ENCODE measurements at places on chromosomes 11 and 22. TPM values are rescaled to one million over a fixed set of nuclear protein-coding genes. Genes with fewer than 3 reads are reported as not detected.

DNA sequence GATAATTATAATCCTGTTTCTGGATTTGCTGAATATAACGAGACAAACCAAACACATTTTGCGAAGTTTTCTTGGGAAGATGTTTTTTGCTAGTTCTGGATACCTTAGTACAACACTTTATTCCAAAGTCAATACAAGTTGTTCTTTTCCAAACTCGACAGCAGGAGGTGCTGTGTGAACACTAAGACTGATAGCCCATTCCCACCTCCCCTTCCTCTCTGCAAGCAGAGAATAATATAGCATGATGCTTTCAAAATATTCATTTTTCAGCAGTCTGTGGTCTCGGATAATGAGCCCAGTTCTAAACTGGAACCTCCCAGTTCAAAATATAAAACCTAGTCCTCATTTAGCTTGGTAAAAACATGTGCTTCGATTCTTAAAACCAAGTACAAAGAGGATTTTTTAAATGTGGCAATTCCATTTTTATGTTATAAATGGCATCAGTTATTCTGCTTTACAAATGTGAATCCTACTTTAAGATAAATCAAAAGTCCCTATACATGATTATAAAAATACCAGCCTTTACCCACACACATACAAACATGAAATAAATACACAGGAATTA is 129.1 kb downstream of the DCDC1 start:
- peak; percentile 67 for DNase-seq

- peak; percentile 85 for DNase-seq
Measured at GRCh38 chr11:12842933-12843636, 166.0 kb upstream of the RASSF10 start.

Gene CBLIF
- total RNA-seq: not detected

Gene CATSPER1
- total RNA-seq: 4.6 TPM

Gene LGALS12
- total RNA-seq: 0.80 TPM

GRCh38 chr22:47816863-47817210 is 1054.4 kb downstream of the TBC1D22A start:
- DNase-seq: no peak

Gene OR51B4
- 6.9 TPM for total RNA-seq

DNA sequence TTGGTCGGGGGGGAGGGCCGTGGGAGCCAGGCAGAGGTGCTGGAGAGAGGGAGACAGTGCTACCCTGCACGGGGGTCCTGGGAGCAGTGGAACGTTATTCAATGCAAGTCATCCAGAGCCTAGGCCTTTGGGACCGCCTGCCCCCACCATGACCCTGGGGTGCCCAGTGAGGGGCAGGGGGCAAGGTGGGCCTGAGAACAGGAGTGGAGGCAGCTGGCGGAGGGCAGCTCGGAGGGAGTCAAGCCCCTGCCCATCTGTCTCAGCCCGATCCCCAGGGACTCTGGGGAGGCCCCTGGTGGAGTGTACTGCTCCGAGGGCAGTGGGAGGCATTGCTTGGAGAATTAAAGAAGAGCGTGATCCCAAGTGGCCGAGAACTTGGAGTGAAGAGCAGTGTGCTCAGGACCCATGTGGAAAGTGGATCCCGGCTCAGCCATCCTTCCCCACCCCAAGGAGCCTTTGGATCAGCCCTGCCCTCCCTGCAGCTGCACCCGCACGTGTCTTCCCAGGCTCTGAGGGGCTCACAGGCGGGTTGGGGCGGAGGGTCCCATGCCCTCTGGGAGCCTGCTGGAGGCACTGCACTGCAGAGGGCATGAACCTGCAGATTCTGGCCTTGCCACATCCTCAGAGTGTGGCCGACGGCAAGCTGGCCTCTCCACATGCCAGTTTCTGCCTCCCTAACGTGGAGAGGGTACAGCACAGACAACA is 34.0 kb upstream of the SMIM38 start:
- no peak for DNase-seq

- no peak for DNase-seq
Measured at GRCh38 chr22:37806409-37807333, 1.1 kb upstream of the GCAT start.

DNA sequence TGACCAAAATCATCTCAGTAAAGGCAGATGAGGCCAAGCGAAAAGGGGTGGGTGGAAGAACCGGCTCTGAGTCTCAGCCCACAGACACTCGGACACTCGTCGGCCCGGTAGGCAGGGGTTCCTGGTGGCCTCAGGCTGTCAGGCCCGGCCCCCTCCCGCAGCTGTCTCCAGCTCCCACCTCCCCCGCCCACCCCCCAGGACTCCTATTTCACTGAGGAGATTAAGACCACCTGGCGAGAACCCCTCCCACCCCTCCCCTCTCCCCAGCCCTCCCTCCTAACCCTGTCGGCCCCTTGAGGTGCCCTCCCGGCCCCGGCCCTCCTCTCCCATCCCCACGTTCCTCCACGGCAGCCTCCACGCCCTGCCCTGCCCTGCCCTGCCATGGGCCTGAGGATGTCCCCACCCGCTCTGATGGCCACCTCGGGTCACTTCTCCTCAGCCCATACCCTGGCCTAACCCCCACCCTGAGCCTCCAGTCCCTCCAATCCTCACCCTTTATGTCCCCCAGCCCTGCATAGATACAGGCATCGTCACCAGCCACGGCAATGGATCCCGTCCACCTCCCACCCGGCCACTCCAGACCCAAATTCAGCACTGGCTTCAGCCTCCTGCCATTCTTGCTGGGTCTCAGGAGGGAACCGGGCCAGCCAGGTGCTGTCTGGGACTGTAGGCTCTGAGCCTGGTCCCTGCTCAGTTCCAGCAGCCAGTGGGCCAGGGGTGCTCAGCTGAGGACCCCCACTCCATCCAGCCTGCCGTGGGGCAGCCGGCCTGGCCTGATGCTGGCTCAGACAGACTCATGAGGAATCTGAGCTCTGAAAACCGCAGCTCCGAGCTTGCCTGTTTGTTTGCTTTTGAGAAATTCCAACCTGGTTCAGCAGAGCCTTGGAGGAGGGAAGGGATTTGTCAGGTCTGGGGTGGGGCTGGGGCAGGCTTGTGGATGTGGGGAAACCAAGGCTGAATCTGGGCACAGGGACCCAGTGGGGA is 9.8 kb upstream of the TBX1 start:
- peak; percentile 49 for DNase-seq

DNA sequence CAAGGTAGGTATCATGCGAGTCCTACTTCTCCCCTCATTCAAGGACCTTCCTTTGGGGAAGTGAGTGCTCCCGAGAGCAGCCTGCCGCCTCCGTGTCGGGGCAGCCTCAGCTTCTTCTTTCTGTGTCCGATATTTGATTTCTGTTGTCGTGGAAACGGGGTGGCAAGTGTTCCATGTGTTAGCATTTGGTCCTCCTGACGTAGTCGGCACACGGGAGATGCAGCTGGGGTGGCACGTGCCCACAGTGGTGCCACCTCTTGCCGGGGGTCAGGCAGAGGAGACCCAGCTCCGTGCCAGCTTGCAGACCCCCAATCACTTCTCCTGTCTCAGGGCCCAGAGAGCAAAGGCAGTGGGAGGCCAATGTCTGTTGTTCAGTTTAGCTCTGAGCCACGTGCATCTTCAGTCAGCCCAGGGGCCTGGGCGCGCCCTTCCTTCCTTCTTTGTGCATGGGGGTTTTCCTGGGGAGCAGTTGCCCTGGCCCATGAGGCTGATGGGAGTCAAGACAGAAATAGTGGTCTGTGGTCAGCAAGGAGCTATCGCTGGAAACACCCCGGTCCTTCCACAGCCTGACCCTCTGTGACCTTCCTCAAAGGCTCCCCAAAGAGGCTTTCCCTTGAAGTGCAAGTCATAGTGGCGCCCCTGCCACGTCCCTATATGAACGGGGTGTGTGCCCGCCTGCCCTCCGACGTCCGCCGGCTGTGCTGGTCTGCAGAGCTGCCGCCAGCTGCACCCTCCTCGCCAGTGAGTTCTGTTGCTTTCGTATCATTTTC is 44.5 kb downstream of the PARVB start:
- DNase-seq: no peak

GRCh38 chr11:34564807-34565241 is 51.2 kb upstream of the ELF5 start:
- DNase-seq: no peak

GRCh38 chr11:80327956-80328614 is 887.3 kb upstream of the TENM4 start:
- DNase-seq: no peak

GRCh38 chr11:99068832-99069231 is 48.1 kb downstream of the CNTN5 start:
- peak; percentile 31 for DNase-seq

Gene DBX1
- total RNA-seq: not detected

Gene RAC2
- 20.9 TPM for total RNA-seq

- DNase-seq: no peak
Measured at GRCh38 chr11:100861212-100861611, 174.1 kb downstream of the ARHGAP42 start.

Gene KRTAP5-10
- total RNA-seq: not detected
